Right lobe of liver (tissue), 6 donors: ENCODE measurements at places on chromosomes 12 and 14. TPM values are rescaled to one million over a fixed set of nuclear protein-coding genes. Genes with fewer than 3 reads are reported as not detected.

- H3K4me1 ChIP-seq, result no peaks in the 10 kb centered on the region
- DNase-seq, result no peak
- H3K27ac ChIP-seq, result no peak overlapping the region
- no peak overlapping the region for H3K4me3 ChIP-seq
- no peaks in the 10 kb centered on the region for H3K27me3 ChIP-seq
- no peaks in the 10 kb centered on the region for H3K36me3 ChIP-seq
These were observed 41.1 kb downstream of the TMEM63C start for GRCh38 chr14:77222546-77223225.

DNA sequence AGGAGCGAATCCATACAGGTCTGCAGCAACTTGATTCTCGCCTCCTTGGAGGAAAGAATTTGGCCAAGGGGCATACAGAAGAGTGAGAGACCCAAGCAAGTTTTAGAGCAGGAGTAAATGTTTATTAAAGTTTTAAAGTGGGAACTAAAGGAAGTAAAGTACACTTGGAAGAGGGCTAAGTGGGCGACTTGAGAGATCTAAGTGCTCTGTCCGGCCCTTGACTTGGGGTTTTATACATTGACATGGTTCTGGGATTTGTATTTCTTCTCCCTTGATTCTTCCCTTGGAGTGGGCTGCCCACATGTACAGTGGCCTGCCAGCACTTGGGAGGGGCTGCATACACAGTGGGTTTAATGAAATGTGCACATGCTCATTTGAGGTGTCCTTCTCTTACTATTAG is 421.2 kb downstream of the TMEM121 start:
- H3K27ac ChIP-seq, result no peak overlapping the region
- no peaks in the 10 kb centered on the region for H3K36me3 ChIP-seq
- no peak overlapping the region for H3K4me3 ChIP-seq
- no peak for DNase-seq

GRCh38 chr12:16346958-16347357 is 487 bp upstream of the MGST1 start:
- H3K4me1 ChIP-seq, result no peaks in the 10 kb centered on the region
- peak overlapping the region; percentile 78 for H3K4me3 ChIP-seq
- no peak for DNase-seq
- no peaks in the 10 kb centered on the region for H3K36me3 ChIP-seq

DNA sequence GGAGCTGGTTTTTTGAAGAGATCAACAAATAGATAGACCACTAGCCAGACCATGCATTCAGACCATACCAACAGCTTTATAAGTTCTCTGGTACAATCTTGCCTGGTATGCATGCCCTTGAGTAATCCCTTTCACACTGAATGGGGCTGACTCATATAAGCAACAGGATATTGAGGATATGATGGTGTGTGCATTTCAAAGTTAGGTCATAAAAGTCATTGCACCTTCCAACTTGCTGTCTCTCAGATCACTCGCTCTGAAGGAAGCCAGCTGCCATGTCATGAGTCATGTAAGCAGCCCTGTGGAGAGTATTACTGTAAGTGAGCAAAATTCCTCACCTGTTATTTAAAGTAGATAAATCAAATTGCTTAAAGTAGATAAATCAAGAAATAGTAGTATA is 45.0 kb upstream of the OR6J1 start:
- DNase-seq, result no peak
- H3K27me3 ChIP-seq, result no peaks in the 10 kb centered on the region
- H3K27ac ChIP-seq, result no peak overlapping the region
- H3K36me3 ChIP-seq, result no peaks in the 10 kb centered on the region

DNA sequence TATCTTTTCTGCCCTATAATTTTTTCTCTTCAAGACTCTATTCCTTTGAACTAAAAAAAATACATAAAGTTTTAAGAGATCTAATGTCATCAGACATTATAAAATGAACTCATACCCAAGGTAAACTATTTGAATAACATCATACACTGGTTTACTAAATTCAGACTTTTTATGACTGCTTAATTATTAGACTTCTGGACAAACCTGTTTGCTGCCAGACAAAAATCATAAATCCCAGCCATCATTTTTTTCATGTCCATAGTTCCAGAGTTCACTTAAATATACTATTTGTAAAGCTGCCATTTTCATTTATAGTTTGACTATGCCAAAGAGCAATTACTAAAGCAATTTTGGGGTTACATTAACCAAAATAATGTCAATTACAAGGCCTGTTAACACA is 34.0 kb downstream of the USP44 start:
- no peak for DNase-seq
- H3K27me3 ChIP-seq, result no peaks in the 10 kb centered on the region
- no peak overlapping the region for H3K27ac ChIP-seq
- H3K4me1 ChIP-seq, result no peaks in the 10 kb centered on the region
- H3K36me3 ChIP-seq, result peaks cover under 1% of the 10 kb centered on the region
- no peak overlapping the region for H3K4me3 ChIP-seq

Gene CARMIL3
- total RNA-seq, result 0.28 TPM

Gene ACYP1
- 6.6 TPM for total RNA-seq

Gene MIP
- total RNA-seq, result not detected

Gene EFS
- 0.35 TPM for total RNA-seq
